ENCODE measurements at places on chromosomes 12 and 14.

DNA sequence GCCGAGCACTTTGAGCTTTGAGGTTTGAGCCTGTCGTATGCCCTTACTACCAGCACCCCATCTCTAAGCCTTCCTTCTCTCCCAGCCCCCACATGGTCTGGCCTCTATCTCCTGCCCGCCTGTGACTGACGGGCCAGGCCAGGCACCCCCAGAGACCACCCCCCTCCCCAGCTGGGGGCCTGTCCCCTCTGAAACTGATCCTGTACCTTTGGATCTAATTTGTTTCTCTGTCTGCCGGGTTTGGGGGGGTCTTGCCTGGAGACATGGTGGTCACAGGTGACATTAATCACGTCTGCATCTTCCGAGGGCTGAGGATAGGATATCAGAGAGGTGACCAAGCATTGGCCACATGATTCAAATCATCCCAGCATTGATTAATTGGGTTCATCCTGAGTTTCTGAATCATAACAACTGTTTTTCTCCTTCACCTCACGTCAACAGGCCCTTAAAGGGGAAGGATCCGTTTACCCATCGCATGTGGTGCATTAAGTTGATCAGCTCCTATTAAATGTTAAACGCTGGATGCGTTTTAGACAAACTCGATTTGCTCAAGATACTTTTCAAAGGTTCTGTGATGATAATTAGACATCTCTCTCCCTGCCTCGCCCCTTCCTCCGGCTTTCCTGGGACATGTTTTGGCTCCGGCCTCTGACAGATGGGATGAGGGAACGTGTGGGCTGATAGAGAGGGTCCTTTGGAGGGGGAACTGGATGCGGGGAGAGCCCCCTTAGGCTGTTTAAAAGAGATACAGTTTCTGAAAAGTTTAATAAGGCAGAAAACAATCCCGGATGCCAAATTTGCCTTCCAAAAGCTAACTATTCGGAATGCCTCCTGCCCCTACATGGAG lies 63.3 kb upstream of the TBX3 start:
- no peak for DNase-seq

DNA sequence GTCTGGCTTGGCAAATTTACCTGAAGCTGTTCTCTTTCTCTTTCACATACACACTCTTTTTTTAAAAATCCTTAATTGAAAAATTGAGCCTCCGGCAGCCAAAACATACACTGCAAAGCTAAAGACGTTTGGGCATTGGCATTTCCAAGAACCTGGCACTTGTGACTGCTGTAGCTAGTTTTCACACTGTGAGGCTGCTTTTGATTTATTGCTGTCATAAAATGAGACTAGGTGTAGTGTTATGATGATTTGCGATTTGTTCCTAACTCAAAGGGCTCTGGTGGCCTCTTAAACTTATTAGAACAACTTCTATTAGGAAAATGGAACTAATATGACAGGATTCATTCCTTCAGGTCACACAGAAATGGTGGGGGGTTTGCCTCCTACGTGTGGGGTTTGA lies 377.1 kb upstream of the FAR2 start:
- DNase-seq, result no peak

DNA sequence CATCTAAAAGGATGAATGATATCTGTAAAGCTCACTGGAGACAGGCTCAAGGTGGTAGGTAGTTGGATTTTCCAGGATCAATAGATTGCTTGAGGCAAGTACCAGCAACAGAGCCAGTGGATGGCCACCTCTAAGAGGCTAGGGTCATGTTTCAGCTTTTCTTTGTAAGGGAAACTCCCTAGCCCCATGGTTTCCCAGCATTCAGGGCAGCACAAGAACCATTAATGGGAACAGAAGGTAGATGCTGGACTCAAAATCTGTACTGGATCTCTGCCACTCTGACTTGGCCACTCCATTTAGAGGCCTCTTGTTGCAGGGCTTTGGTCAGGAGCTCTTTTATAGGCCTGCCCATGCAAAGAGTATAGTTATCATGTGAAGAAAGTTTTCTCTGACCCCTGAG lies 76.1 kb upstream of the DYRK2 start:
- DNase-seq, result no peak

DNA sequence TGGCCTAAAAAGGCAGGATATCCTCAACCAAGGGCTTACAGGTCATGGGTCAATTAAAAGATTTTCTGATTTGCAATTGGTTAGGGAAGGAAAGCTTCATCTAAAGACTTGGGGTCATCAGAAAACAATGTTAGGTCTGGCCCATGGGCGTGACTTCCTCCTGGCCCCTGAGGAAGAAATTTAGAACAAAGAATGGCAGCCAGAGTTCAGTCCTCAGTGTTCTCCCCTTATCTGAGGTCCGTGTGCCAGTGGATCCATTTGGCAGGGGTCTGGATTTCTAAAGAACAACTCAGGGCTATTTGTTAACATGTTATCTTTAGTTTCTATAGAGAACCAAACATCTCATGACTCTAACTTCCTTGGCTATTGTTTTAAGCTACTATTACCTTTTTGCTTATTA lies 27.8 kb upstream of the NFYB start:
- no peak for DNase-seq

DNA sequence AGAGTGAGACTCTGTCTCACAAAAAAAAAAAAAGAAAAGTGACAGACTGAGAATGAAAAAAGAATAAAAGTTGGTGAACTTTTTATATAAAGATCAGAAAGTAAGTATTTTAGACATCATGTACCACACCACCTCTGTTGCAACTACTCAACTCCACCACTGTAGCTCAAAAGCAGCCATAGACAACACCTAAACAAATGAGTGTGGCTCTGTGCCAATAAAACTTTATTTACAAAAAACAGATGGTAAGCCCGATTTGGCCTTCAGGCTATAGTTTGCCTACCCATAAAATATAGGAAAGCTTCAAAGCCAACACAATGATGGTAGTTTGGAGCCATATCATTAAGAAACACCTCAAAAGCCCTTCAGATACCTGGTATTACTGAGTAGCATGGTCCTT lies 154.5 kb upstream of the FOXN3 start:
- no peak for DNase-seq
